ENCODE measurements at places on chromosomes 4 and X.

GRCh38 chrX:42073448-42073847, 150.1 kb upstream of the CASK start:
- no peak for DNase-seq

GRCh38 chr4:99966692-99967091, 16.6 kb upstream of the H2AZ1 start:
- DNase-seq = no peak

GRCh38 chr4:142406917-142407501, 439.1 kb downstream of the INPP4B start:
- DNase-seq = no peak

DNA sequence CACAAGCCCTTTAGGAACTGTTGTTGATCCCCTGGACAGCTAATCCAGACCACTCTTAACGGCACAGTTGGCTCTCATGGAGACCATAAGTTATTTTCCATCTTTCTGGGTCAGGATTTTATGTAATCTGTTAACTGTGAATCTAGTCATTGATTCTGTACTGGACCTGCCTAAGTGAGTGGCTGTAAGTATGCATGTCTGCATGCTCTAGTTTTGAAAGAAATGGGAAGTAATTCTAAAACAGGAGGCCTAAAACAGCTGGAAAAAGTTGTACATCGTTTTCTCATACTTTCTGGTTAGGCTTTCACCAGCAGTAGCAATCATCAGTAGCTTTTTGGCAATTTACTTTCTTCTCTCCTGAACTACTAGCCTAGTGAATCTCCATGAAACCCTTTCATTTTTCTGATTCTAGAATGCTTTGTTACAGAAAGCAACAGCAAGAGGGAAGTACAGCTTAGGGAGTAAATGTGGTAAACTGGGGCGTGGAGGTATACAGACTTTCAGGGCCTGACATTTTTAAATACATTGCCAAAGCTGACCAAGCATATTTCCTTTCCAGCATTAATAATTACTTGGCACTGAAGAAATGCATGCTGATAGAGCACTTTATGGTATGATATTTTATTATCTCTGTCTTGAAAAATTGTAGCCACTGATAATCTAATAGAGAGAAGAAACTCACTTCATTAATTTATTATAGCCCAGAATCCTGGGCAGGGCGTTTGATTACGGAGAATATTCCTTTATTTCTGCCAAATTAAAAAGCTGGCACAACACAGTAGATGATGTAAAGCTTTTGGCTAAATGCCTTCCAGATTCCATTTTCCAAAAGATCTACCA, 202.7 kb downstream of the BANK1 start:
- no peak for DNase-seq
